ENCODE measurements at places on chromosomes 13 and 19.
A peak's percentile ranks its signal among the peaks of the same experiment; 100 is the strongest.

DNA sequence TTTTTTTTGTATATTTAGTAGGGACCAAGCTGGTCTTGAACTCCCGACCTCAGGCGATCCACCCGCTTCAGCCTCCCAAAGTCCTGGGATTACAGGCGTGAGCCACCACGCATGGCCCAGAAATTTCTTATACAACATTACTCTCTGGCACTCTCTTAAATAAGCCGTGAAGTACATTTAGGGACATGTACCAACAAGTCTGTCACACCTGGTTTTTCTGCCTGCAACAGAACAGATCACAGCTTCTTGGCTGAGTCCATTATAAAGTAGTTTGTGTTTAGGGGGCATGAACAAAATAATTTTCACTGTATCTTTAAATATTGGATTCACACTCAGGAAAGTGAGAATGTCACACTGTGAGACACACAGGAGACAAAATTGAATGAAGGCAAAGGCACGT, 1567.3 kb downstream of the SLITRK5 start:
- no peak for ATAC-seq

DNA sequence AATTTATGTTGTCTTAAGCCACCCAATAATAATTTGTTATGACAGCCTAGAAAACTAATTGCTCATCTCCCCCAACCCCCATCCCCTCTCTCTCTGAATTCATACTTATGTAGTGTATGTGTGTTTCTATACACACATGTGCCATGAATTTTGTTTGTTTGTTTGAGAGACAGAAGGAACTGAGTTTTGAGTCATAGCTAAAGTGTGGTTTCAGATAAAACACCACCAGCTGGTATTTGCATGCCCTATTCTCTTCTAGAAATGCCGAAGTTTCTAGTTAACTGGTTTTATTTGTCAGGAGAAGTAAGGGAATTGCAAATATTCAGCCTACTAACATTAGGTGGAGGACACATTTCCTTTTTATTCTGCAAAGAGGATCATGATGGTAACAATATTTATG, 17.4 kb upstream of the LILRA2 start:
- ATAC-seq = no peak

GRCh38 chr13:74641586-74641985, 507.4 kb upstream of the KLF12 start:
- no peak for ATAC-seq

GRCh38 chr13:108020027-108020426, 195.3 kb downstream of the LIG4 start:
- no peak for ATAC-seq

DNA sequence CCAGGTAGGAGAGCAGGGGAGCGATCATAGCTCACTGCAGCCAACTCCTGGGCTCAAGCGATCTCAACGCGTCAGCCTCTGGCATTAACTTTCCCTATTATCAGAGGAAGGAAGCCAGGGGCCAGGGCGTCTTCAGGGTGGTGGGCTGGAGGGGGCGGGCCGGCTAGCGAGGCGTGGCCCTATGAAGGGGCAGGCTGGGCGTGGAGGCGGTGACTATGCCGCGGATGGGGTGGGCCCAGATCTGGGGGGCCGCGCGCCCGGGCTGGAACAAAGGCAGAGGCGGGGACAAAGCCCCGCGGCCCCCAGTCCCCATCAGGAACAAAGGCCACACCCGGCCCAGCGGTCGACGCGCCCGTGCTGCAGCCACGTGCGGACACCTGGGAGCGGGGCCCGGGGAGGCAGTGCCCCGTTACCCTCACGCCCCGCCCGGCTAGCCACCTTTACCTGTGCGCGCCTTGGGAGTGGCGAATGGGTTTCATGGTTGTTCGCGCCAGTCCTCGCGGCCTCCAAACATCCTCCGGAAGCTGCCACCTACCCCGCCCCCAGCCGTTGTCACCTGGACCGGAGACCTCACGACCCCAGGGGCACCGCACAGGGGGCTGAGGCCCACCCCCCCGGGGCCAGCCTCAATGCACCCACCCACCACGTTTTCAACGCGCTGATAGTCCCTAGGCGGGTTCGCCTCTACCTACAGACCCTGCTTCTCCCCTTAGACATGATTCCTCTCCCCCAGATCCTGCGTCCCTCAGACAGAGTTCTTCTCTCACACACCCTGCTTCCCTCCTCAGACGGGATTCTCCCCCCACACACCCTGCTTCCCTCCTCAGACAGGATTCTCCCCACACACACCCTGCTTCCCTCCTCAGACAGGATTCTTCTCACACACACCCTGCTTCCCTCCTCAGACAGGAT, 5.4 kb upstream of the TRIM28 start:
- ATAC-seq = peak; percentile 65

DNA sequence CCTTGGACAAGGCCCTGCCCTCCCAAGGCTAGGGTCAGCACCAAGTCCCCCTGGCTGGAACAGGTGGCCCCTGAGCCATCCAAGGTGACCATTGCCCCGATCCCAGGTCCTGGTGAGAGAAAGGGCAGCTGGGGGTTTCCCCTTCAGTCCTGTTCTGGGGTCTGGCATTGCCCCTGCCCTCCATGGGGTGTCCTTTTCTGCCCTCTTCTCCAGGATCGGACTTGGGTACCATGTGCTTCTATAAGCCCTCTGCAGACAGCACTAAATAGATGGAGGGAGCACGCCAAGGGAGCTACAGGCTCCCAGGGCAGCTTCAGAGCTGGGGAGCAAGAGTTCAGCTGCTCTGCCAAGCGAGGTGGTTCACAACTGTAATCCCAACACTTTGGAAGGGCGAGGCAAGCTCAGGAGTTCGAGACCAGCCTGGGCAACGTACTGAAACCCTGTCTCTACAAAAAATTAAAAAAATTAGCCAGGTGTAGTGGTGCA, 13.5 kb upstream of the KCNN1 start:
- no peak for ATAC-seq

DNA sequence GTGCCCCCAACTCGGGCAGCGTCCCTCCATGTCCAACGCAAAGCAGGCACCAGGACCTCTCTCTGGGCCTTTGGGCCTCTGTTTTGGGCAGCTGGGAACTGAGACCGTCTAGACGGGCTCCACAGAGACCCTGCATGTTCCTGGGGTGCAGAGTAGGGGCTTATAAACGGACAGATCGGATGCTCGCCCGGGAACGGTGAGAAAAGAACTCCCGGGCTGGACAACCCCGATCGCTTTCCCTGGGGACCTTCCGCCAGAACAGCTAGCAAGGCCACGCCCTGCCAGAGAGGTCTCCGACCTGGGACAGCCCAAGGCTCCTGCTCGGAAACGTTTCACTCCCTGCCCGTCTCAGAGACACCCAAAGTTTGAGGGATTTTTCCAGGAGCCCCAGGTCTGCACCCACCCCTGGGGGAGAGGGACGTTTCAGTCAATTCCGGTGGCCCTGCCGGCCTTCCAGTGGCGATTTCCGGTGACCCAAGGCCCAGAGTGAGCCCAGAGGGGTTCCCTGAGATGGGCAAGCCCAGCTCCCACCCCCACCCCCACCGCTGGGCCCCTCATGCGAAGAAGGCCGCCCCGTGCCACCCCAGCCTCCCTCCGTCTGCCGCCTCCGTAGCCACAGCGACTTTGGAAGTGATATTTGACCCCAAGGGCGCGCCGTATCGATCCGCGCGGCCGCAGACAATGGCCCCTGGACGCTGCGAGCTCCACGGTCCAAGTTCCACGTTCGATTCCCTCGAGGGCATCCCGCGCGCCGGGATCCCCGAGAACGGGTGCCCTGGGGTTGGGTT, 1.7 kb downstream of the NR2F6 start:
- ATAC-seq = no peak

DNA sequence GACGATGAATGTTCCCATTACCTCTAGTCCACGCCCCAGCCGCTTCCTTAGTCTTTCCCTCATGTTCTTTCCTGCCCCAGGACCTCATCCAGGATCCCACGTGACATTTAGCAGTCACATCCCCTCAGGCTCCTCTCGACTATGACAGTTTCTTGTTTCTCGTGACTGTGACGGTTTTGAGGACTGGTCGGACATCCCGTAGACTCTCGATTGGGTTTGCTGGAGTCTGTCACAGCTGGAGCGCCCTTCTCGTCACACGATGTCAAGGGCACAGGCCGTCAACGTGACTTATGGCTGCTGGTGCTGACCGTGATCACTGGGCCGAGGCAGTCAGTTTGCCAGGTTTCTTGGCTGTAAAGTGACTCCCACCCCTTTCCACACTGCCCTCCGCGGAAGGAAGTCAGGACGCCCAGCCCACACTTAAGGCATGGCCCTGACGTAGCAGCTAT, 22.8 kb downstream of the ELAVL1 start:
- ATAC-seq = no peak

DNA sequence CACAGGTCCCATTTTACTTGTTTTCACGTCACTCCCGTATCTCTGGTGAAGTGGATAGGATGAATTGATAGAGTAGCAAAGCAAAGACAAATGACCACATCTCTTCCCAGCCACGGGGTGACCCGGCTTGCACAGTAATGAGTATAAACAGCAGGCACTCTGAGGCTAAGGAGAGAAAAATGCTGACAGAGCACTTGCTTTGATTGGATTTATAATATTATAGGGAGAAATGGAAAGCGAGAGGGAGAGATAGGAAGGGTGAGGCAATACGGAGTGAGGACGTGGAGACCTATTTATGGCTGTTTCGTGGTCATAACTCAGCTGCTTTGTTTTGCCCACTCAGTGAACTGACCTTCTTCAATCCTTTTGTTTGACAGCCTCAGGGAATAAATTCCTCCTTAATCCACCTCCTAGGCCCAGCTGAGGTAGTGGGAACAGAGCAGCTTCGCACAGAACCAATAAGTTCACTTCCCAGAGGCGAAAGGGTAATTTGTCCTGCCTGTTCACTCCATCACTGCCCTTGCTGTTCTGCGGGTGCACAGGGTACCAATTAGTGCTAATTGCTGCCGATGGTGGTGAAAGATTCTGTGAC, 68.6 kb downstream of the ERCC5 start:
- no peak for ATAC-seq

GRCh38 chr19:48968179-48968661, 3.1 kb downstream of the FTL start:
- ATAC-seq = no peak

DNA sequence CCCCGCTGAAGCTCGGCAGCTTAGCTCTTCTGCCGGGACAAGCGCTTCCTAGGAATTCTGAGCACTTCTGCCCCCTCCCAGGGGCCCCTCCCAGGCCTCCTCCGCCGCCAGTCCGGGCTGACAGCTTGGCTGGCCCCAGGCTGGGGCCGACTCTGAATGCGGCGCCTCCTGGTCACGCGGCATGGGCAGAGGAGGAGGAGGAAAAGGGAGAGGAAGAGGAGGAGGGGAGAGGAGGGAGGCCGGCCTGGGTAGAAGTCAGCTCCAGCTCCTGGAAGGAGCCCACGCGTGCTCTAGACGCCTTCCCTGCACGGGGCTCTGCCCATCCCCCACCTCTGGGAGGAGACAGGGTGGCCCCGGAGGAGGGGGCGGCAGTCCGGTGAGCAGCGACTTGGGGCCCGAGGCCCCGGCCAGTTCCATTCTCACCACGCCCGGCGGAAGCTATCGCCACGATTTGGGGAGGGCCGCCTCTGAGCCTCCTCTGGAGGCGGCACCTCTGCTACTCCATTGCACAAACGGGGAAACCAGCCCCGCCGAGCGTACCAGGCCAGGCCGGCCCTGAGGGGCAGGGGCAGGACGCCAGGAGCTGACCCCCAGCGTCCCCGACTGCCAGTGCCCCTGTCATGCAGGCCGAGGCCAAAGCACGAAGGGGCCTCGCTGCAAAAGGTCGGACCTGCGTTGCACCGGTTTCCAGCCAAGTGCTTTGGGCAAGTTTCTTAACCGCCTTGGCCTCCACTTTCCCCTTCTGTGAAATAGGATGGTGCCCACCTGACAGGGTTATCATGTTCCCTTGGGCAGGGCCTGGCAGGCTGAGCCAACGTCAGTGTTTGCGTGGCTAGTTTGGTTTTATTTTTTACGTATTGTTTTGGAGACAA, 31.6 kb downstream of the CCNE1 start:
- ATAC-seq = no peak

GRCh38 chr13:90068658-90069057, 1278.8 kb upstream of the MIR17HG start:
- ATAC-seq = no peak

GRCh38 chr13:49348751-49349150, 95.1 kb downstream of the CAB39L start:
- no peak for ATAC-seq

Data from stimulated activated memory B cell treated with anti-CD40 and anti-IgM and Interleukin-4, amounts not matched to agents 10 μg/mL and 1 μg/mL and 100 μg/mL, for 72 hours (primary cell).